Effector memory CD4-positive, alpha-beta T cell (primary cell): ENCODE measurements at places on chromosomes 7 and 10.

DNA sequence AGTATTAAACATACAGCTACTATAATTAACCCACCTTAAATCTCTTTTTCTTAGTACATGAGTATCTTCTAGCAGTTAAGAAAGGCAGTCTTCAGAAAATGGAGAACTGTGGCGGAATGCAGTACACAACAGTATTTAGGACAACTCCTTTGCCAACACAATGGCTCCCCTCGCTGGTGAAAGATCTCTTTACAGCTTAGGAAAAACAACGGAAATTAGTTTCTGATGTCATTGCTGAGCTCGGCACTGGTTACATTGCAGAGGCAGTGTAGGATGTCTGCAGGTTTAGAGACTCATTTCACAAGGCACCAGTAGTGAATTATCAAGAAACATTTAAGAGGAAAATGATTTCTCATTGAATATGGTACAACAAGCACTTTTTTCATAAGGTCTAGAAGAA is 43.4 kb downstream of the GLRX3 start:
- peak; percentile 11 for DNase-seq

- no peak for DNase-seq
Observed at GRCh38 chr10:31749981-31750840, 178.4 kb downstream of the ARHGAP12 start.

- DNase-seq = no peak
Observed at GRCh38 chr10:21720090-21720489, 186.1 kb downstream of the MLLT10 start.

GRCh38 chr7:89042940-89043339 is 247.4 kb upstream of the TEX47 start:
- DNase-seq = no peak

DNA sequence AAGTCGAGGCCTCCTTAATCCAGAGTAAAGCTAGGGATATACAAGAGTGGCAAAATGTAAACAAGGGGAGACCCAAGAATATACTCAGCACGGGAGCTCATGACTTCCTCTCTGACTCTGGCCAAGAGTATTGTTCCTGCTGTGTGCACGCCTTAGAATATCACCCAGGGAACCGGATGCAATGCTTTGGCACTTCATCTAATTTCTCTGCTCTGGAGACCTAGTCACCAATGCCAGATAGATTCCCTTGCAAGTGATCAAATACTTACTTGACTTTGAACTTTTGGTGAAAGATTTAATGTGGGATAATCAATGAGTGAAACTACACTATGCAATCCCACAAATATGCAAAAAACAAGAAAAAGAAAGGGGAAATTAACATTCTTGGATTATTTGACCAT is 695.5 kb downstream of the INHBA start:
- no peak for DNase-seq

GRCh38 chr7:27593226-27593625 is 69.5 kb downstream of the HIBADH start:
- DNase-seq = no peak

GRCh38 chr10:29751240-29751639 is 116.5 kb upstream of the SVIL start:
- no peak for DNase-seq

GRCh38 chr7:33806298-33807154 is 98.8 kb upstream of the BMPER start:
- no peak for DNase-seq
